ENCODE measurements at places on chromosomes 5 and 9. TPM values are rescaled to one million over a fixed set of nuclear protein-coding genes. Genes with fewer than 3 reads are reported as not detected.
A peak's percentile ranks its signal among the peaks of the same experiment; 100 is the strongest.

Gene GDA
- 0.44 TPM for total RNA-seq

Gene ADAMTS12
- total RNA-seq: 0.43 TPM

Gene PCDHGA4
- total RNA-seq: 5.7 TPM

Gene PRDM9
- total RNA-seq: not detected

Gene PAEP
- not detected for total RNA-seq

Gene ARHGEF37
- total RNA-seq: 13.7 TPM

Gene NPR3
- total RNA-seq: 51.0 TPM

Gene GARIN3
- total RNA-seq: not detected

Gene SGCD
- total RNA-seq: 56.2 TPM

Gene PCDHB13
- 5.0 TPM for total RNA-seq

Gene NTNG2
- total RNA-seq: 5.2 TPM

Gene CCNH
- total RNA-seq: 55.6 TPM

Gene FOXD4
- total RNA-seq: not detected

Gene FCHO2
- total RNA-seq: 12.1 TPM

Gene AOPEP
- 262 TPM for total RNA-seq

Gene SAXO1
- not detected for total RNA-seq

Gene EGR1
- 73.0 TPM for total RNA-seq

DNA sequence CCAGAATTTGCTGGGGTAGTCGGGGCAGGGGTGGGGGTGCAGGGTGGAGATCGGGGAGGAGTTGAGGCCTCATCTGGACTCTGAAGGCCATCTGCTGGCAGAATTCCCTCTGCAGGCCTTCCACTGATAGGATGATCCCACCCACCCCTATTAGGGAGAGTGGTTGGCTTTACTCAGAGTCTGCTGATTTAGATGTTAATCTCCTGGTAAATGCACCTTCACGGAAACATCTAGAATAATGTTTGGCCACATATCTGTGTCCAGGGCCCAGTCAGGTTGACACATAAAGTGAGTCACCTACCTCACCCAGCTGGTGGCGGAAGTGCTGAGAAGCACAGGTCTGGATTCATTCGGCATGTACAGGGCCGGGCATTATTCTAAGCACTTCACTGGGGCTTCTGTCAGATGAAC, 50.0 kb downstream of the DAPK1 start:
- no peaks in the 10 kb centered on the region for H3K4me1 ChIP-seq
- no peak for DNase-seq
- no peaks in the 10 kb centered on the region for H3K27me3 ChIP-seq
- H3K4me3 ChIP-seq: no peak overlapping the region

DNA sequence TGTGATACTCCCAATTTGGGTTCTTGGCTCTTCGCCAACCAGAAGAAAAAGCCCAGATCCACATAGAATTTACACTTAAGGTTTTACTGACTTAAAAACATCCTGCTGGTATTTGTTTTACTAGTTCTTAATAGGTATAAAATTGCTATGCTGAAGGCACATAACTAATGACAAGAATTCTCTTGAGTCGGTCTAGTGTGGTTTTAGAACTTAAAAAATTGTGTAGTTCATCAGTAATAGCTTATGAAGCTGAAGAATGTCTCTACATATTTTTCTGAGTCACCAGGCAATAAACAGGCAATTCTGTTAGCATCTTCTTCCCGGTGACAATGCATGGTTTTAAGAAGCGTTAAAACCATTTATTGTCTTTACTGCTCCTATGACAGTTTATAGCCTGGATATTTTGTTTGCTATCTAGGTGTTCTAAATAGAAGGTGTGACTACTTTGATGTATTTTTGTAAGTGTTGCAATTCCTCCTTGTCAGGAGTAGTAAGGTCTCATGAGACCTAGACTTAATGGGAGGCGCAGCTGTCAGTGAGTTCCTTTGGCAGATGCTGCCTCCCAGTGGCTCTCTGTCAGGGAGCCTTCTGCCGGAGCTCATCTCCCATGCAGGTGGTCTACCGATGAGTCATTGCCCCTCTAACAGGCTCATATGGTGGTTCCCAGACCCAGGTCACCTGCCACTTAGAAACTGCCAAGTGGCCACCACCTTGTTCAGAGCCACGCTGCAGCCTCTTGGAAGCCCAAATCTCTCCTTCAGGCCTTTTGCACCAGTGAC, 173.8 kb downstream of the MAST4 start:
- no peak overlapping the region for H3K4me3 ChIP-seq
- H3K36me3 ChIP-seq: no peaks in the 10 kb centered on the region
- no peaks in the 10 kb centered on the region for H3K4me1 ChIP-seq
- DNase-seq: no peak
- H3K27ac ChIP-seq: no peak overlapping the region
- no peaks in the 10 kb centered on the region for H3K27me3 ChIP-seq

GRCh38 chr5:89473196-89473595, 590.2 kb upstream of the MEF2C start:
- DNase-seq: no peak
- H3K36me3 ChIP-seq: no peaks in the 10 kb centered on the region
- no peak overlapping the region for H3K27ac ChIP-seq
- no peaks in the 10 kb centered on the region for H3K27me3 ChIP-seq

DNA sequence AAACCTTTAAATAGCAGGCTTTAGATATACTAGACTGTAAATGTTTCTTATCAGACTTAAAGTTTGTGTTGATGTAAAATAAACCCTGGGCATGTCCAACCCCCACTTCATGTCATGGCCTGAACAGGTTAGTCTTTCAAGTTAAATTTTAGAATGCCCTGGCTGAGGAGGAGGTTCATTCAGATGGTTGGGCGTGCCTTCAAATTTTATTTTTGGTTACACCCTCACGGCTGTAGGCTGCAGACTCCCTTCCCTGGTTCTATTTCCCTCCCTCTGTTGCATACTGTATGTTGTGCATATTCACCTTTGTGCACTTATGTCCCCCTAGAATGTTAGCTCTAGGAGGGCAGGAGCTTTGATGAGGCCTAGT, 5.3 kb upstream of the BICD2 start:
- H3K36me3 ChIP-seq: no peaks in the 10 kb centered on the region
- no peak overlapping the region for H3K4me3 ChIP-seq
- H3K4me1 ChIP-seq: peaks cover 29% of the 10 kb centered on the region
- no peak overlapping the region for H3K27ac ChIP-seq

- no peak for DNase-seq
- no peaks in the 10 kb centered on the region for H3K27me3 ChIP-seq
- peaks cover 20% of the 10 kb centered on the region for H3K4me1 ChIP-seq
Observed at GRCh38 chr9:121628401-121628800, 23.0 kb upstream of the DAB2IP start.

DNA sequence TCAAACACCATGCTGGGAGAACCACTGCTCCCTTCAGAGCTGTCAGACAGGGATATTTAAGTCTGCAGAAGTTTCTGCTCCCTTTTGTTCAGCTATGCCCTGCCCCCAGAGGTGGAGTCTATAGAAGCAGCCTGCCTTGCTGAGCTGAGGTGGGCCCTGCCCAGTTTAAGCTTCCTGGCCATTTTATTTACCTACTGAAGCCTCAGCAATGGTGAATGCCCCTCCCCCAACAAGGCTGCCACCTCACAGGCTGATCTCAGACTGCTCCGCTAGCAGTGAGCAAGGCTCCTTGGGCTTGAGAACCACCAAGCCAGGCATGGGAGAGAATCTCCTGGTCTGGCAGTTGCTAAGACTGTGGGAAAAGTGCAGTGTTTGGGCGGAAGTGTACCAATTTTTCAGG, 205.5 kb upstream of the PTGER4 start:
- H3K4me1 ChIP-seq: no peaks in the 10 kb centered on the region
- no peaks in the 10 kb centered on the region for H3K27me3 ChIP-seq
- no peak for DNase-seq
- H3K27ac ChIP-seq: no peak overlapping the region

- peak overlapping the region; percentile 50 for H3K27ac ChIP-seq
- peak; percentile 72 for DNase-seq
- H3K27me3 ChIP-seq: no peaks in the 10 kb centered on the region
- no peak overlapping the region for H3K4me3 ChIP-seq
- H3K4me1 ChIP-seq: no peaks in the 10 kb centered on the region
- peaks cover 8% of the 10 kb centered on the region for H3K36me3 ChIP-seq
Observed at GRCh38 chr5:14267991-14268708, 125.0 kb downstream of the TRIO start.

GRCh38 chr5:6818594-6819511, 105.6 kb downstream of the TENT4A start:
- no peaks in the 10 kb centered on the region for H3K36me3 ChIP-seq
- H3K4me1 ChIP-seq: no peaks in the 10 kb centered on the region
- no peak overlapping the region for H3K4me3 ChIP-seq
- H3K27me3 ChIP-seq: no peaks in the 10 kb centered on the region

DNA sequence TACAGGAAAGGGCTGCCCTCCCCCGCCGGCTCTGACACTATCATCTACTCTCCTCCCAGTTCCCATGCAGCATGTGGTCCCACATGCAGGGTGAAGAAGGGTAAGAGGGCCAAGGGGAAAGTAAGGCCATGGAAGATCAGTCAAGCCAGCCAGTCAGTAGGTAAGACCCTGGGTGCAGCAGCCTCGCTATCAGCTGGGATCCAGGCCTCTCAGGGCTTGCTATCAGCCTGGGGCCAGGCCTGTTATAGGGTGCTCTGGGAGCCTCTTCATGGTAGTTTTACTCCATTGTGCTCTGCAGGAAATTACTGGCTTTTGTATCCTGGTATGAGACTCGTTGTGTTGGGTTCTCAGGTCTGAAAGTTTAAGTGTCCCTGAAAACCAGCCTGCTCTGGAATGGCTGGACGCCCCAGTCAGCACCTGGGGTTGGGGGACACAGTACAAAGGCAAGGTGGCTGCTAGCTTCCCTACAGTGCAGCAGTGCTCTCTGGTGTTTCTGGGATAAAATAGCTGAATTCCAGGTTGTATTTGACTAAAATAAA, 21.4 kb downstream of the SLC22A4 start:
- DNase-seq: no peak
- H3K4me1 ChIP-seq: peaks cover 2% of the 10 kb centered on the region
- H3K36me3 ChIP-seq: no peaks in the 10 kb centered on the region
- H3K27ac ChIP-seq: no peak overlapping the region

- H3K4me1 ChIP-seq: no peaks in the 10 kb centered on the region
- H3K27ac ChIP-seq: no peak overlapping the region
- no peaks in the 10 kb centered on the region for H3K36me3 ChIP-seq
- no peak overlapping the region for H3K4me3 ChIP-seq
- H3K27me3 ChIP-seq: no peaks in the 10 kb centered on the region
Observed at GRCh38 chr9:32881948-32882347, 98.6 kb downstream of the TMEM215 start.

DNA sequence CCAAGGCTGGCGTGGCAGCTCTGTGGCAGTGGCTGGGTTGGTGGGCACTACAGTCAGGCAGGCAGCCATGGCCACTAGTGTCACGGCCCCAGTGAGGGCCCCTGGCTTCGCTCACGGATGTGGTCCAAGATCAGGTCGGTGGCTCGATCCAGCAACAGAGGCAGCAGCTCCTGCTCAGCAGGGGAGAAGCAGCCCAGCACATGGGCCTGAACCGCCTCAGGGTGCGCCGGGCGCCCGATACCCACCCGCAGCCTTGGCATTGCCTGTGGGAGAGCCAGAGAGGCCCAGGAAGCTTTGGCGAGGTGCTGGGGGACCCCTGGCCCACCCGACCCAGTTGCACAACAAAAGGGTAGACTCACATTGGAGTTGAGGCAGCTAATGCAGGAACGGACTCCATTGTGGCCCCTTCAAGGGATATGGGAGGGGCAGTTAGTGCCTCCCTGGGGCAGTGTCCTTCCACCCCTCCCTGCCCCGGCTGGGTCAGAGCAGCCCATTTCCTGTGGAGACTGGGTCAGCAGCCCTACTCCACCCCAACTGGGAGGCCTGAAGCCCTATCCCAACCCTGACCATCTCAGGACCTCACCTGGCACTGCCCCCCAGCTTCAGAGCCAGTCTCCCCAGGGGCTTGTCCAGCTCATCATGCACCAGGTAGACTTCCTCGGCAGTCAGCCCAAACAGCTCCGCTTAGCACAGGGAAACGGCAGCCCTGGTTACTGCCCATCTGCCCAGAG, 1.3 kb downstream of the PTRH1 start:
- H3K27me3 ChIP-seq: no peaks in the 10 kb centered on the region
- no peak overlapping the region for H3K27ac ChIP-seq
- H3K36me3 ChIP-seq: no peaks in the 10 kb centered on the region

- H3K36me3 ChIP-seq: no peaks in the 10 kb centered on the region
- H3K4me1 ChIP-seq: peaks cover 20% of the 10 kb centered on the region
- H3K4me3 ChIP-seq: no peak overlapping the region
- H3K27ac ChIP-seq: no peak overlapping the region
Observed at GRCh38 chr9:89421595-89421994, 76.3 kb downstream of the SEMA4D start.

- no peaks in the 10 kb centered on the region for H3K4me1 ChIP-seq
- no peak overlapping the region for H3K4me3 ChIP-seq
- peaks cover 32% of the 10 kb centered on the region for H3K27me3 ChIP-seq
- no peak overlapping the region for H3K27ac ChIP-seq
- no peak for DNase-seq
Observed at GRCh38 chr5:174732036-174733020, 7.9 kb downstream of the MSX2 start.

- H3K27ac ChIP-seq: peak overlapping the region; percentile 54
- DNase-seq: no peak
- H3K4me3 ChIP-seq: no peak overlapping the region
- no peaks in the 10 kb centered on the region for H3K27me3 ChIP-seq
Observed at GRCh38 chr9:134343637-134344036, 17.4 kb downstream of the RXRA start.

DNA sequence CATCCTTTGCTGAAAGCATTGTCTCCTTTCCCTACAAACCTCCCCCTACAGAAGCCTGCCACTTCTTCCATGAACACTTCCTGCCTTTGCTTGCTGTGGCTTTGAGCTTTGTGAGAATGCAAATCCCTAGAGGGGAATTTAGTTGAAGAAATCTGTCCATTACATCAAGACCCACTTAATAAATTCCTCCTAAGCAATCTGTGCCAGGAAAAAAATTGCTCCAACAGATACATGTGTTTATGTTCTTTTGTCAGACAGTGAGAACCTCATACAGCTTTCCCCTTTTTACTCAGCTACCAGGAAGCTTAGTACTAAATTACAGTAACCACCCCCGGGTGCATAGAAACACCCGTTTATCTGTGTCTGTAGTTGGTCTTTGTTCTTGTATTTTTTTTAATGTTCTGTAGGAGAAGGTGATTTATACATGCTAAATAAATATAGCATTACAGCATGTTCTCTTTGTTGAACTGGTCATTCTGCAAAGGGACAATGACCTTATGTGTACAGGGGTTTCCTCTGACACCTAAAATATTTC, 43.9 kb downstream of the SH3TC2 start:
- no peaks in the 10 kb centered on the region for H3K4me1 ChIP-seq
- H3K4me3 ChIP-seq: no peak overlapping the region
- no peaks in the 10 kb centered on the region for H3K27me3 ChIP-seq
- H3K36me3 ChIP-seq: no peaks in the 10 kb centered on the region

Data from right atrium auricular region (tissue), 2 donors.